ENCODE measurements at places on chromosomes 1 and 21.

GRCh38 chr1:230785636-230786384 is 38.6 kb downstream of the CAPN9 start:
- no peak for DNase-seq

GRCh38 chr1:83905315-83905907 is 93.5 kb downstream of the TTLL7 start:
- no peak for DNase-seq

DNA sequence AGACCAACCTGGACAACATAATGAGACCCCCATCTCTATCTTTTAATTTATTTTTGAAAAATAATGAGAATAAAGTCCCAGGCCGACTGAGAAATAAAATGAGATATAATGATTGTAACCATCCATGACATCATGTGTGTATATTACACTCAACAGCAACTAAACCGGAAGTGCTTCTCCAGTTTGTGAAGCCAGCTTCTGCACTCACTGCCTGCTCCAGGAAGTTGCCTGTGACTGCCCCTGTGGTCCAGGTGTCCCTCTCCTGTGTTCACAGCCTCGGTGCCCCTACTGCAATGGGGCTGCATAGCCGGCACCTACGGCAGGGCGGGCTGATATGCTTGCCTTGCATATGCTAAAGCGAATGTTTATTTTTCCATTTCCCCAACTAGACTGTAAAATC is 68.3 kb downstream of the SSBP3 start:
- no peak for DNase-seq

DNA sequence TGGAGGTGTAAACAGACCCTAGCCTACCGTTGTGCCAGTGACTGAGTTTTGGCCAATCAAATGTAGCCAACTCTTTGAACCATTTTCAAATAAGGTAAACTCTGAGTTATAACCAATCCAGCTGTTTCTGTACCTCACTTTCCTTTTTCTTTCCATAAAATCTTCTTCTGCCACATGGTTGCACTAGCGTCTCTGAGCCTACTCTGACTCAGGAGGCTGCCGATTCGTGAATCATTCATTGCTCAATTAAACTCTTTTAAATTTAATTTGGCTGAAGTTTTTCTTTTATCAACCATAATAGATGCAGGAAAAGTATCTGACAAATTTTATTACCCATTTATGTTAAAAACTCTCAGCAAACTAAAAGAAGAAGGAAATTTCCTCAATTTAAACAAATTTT is 111.5 kb upstream of the LYPLAL1 start:
- DNase-seq = no peak

- no peak for DNase-seq
Measured at GRCh38 chr1:160247053-160247452, 15.3 kb downstream of the DCAF8 start.

- no peak for DNase-seq
Measured at GRCh38 chr1:204223129-204223860, 9.5 kb upstream of the GOLT1A start.

GRCh38 chr21:44485254-44485793 is 30.0 kb downstream of the LRRC3 start:
- DNase-seq = no peak

DNA sequence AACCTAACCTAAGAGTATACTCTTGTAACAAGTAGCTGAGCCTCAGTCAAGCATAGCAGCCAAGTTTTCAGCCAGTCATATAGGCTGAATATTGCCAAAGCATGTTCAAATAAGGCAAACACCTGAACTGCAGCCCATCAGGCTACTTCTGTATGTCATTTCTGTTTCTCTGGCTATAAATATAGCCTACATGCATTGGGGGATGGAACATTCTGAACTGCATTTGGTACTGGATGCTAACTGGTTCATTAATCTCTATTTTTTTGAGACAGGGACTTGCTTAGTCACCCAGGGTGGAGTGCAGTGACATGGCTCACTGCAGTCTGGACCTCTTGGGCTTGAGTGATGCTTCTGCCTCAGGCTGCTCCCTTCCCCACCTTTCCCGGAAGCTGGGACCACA is 37.3 kb downstream of the MAST2 start:
- no peak for DNase-seq

- DNase-seq = no peak
Measured at GRCh38 chr1:234586304-234586703, 23.7 kb downstream of the IRF2BP2 start.

GRCh38 chr21:28220680-28221079 is 772.0 kb downstream of the LTN1 start:
- no peak for DNase-seq

DNA sequence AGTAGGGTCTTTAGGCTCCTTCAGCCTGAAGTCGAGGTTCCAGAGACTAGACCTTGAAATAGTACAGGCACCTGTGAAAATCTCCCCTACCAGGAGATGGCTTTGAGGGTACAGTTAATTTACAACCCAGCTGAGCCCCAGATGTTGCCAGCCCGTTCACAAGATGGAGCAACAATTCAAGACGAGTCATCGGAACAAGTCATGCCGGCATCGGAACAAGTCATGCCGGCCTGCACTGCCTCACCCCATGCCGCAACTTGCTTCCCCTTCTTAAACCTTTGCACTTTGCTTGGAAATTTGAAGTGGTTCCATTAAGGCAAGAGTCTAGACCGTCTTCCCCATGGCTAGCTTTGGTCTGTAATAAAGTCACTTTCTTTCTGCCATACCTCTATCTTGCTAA is 16.0 kb downstream of the HHAT start:
- DNase-seq = no peak

GRCh38 chr21:36470294-36470693 is 9.6 kb downstream of the CLDN14 start:
- DNase-seq = no peak

DNA sequence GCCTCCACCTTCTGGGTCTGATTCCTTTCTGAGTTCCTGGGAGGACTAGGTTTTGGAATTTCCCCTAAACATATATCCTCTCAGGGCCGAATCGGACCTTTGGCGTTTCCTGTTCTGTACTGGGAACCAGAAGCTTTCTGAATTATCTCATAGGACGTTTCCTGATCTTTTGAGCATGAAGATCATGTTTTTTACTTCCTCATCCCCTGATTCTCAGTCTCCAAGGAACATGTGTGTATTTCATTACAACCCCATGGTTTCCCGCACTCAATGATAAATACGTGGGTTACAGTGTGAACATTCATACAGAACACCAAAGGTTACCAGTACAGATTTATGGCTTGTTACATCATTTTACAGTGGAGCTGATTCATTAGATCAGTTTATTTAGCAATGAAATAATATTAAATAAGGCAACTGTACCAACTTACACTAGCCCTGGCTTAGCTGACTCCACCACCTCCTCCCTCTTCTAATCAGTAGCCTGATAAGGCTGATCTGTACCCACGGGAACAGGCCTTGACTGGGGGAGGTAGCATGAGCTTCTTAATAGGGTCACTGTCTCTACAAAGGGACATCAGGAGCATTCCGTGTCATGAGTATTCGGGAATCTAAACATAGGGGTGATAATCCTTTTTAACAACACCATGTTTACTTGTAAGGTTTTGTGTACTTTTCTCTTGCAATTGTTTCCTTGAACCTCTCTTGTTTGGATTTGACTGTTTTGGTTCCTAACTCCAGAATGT is 57.8 kb upstream of the ERRFI1 start:
- no peak for DNase-seq

- DNase-seq = no peak
Measured at GRCh38 chr1:76390456-76390855, 315.9 kb downstream of the ST6GALNAC3 start.

DNA sequence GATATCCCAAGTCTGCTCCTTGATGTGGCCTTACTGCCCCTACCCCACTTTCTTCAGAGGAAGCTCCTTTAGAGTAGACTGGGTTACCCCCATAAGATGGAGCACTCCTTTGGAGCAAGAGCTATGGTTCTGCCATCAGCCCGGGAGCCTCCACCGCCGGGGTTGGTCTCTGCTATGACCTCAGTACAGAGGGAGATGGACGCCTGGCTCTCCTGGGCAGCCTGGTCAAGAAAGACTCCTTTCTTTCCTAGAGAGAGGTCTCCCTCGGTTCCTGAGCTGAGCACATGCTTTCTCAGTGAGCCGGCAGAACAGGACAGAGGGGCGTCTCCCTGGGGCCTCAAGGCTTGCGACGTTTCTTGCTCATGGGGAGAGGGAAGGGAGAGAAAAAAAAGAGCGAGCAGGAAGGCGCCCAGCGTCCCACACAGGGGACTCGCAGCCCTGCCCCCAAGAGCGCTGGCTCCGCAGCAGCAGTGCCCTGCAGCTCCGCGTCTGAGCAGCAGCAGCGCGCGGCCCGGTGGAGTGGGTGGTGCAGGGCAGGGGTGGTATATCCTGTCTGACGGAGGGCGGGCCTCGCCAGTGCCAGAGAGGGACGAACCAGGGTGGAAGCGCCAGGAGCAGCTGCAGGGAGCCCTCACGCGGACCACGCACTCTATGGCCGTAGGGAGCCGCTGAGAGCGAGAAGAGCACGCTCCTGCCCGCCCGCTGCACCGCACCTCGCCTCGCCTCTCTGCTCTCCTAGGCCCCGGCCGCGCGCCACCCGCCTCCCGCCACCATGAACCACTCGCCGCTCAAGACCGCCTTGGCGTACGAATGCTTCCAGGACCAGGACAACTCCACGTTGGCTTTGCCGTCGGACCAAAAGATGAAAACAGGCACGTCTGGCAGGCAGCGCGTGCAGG is at the start of gene PKP1:
Gene PKP1 (plus strand): TSS at position 576 of the 899 bp plus-strand sequence. CDS start 197 bp downstream, at position 773.
- no peak for DNase-seq

- DNase-seq = peak; percentile 36
Measured at GRCh38 chr1:84632673-84633434, 57.4 kb downstream of the SSX2IP start.

DNA sequence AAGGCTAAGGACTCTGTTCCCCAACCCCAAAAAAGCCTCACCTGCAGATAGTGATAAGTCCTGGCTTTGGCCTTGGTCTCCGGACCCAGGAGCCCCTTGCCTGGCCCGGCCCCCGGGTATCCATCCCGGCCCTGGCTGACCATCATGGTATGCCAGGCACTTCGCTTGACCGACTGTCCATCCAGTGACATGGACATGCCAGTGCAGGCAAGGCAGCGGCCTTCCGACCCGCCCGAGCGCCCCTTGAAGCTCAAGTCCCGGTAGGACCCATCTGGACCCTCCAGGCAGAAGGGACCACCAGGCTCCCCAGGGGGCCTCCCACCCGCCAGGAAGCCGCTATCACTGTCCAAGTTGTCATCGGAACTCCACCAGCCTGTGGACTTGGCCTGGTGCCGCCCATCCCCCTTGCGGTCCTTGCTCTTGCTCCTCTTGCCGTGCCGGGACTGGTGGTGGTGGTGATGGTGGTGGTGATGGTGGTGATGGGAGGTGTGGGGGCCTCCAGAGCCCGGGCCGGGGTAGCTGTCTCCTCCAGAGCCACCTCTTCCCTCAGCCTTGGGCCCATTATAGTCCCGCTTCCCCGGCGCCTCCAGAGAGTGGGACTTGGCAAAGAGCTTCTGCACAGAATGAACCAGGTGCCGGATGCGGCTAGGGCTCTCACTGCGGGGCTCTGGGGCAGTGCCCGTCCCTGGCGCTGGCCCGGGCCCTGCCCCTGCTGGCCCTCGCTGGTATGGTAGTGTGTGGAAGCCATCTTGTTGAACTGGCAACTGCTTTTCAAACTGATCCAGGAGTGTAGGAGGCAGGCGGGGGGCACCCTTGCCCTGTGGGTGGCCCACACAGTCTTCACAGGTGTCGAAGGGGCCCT is 25.0 kb downstream of the DLGAP3 start:
- DNase-seq = no peak

DNA sequence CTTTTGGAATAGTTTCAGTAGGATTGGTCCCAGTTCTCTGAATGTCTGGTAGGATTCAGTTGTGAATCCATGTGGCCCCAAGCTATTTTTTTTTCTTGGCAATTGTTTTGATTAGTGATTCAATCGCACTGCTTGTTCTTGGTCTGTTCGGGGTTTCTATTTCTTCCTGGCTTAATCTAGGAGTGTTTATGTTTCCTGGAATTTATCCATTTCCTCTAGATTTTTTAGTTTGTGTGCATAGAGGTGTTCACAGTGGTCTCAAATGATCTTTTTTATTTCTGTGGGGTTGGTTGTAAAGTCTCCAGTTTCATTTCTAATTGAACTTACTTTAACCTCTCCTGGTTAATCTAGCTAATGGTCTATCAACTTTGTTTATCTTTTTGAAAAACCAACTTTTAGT is 117.6 kb downstream of the NME7 start:
- DNase-seq = no peak

DNA sequence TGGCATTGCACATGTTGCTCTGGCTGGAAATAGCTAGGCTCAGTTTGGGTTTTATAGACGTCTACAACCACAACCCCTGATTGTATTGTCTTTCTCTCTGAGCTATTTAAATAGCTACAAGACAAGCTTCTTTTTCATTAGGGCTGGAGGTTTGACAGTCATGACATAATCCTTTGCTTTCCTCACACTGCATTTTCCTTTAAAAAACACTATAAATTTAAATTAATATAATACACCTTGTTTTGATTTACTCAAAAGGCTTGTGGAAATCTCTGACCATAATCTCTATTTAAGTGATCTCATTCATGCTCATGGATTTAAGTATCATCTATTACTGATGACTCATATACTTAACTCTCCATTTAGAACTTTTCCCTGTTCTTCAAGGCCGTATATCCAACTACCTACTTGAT is 50.4 kb upstream of the PTGFR start:
- DNase-seq = no peak

DNA sequence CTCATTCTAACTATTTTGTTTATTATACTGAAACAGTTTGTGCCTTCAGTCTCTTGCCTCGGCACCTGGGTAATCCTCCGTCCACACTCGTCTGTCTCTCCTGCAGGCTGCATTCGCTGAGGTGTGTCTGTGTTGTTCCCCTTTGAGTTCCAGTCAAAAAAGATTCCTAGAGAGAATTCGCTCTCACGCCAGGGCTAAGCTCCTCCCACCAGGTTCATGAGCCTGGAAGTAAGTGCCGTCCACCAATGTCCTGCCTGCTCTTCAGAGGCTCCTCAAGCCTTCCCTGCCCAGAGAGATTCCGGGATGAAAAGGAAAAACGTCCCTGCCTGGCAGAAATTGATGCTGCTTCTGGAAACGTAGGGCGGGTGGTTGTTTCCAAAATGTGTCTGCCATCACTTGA is 12.9 kb downstream of the KIAA2013 start:
- no peak for DNase-seq

DNA sequence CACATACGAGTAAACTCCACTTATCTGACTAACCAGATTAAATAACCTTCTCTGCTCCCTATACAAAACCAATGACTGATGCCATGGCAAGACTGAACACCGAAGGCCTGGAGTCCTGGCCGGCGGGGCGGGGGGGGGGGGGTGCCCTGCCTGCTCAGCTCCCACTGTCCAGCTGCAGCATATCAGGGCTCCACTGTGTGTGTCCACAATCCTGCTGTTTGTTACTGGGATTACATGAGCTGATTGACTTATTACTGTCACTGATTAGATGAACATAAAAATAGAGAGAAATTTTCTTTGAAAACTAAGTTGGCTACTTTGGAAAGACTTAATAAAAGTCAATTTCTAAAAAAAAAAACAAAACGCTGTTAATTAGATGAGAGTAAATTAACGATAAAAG is 24.9 kb downstream of the TMEM63A start:
- no peak for DNase-seq

DNA sequence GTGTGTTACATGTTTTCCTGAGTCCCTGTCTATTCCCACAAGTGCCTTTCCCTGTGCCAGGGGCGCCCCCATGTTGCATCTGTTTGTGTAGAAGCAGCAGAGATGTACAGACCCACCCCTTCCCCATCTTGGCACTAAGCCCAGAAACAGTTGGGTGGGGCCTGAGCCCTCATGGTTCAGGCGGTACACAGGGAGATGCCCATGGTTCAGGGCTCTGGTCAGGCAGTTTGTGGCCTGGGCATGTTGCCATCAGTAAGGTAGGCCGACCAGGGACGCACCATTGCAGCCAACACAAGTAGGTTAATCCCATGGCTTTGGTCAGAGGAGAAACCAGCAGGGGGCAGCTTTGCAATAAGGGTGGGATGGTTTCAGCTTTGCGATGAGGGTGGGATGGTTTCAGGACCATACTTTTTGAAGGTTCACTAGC is 914 bp upstream of the ADGRB2 start:
- DNase-seq = no peak
